ENCODE measurements at places on chromosomes 2 and 18.
A peak's percentile ranks its signal among the peaks of the same experiment; 100 is the strongest.

- peak; percentile 11 for DNase-seq
These were observed 46.8 kb downstream of the EPG5 start for GRCh38 chr18:45920367-45920766.

GRCh38 chr2:191571163-191571769 is 106.7 kb upstream of the NABP1 start:
- no peak for DNase-seq

DNA sequence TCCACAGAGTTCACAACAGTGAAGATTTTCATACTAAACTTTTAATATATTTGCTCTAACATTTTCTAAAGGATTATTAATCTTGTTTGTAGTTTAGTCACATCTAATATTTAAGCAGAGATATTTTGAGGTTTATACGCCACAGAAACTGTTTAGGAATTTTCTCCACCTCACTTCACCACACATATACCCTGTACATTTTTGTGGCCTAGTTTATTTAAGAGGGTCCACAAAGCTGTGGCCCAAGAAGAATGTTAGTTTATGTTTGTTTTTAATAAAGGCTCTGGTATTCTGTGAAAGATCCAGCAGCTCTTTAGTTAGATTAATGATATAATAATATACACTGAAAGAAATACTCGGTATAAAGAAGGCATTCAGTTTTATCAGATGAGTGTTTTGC is 132.7 kb upstream of the TTC27 start:
- DNase-seq: no peak

- DNase-seq: no peak
These were observed 128.1 kb upstream of the PDE1A start for GRCh38 chr2:182554950-182555349.

- DNase-seq: no peak
These were observed 261.0 kb downstream of the BCL2 start for GRCh38 chr18:63058521-63058920.

GRCh38 chr18:77145364-77145901 is 12.8 kb upstream of the MBP start:
- no peak for DNase-seq

DNA sequence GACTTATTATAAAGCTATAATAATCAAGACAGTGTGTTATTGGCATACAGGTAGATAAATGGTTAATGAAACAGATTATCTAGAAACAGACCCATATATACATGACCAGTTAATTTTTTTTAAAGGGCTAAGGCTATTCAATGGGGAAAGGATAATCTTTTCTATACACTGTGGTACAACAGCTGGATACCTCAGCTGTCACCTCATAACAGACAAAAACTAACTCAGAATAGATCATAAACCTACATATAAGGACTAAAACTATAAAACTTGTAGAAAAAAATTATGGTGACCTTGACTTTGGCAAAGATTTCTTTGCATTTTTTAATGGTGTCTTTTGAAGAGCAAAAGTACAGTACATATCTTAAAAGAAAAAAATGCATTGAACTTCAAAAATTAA is 30.2 kb downstream of the MAP3K2 start:
- no peak for DNase-seq

DNA sequence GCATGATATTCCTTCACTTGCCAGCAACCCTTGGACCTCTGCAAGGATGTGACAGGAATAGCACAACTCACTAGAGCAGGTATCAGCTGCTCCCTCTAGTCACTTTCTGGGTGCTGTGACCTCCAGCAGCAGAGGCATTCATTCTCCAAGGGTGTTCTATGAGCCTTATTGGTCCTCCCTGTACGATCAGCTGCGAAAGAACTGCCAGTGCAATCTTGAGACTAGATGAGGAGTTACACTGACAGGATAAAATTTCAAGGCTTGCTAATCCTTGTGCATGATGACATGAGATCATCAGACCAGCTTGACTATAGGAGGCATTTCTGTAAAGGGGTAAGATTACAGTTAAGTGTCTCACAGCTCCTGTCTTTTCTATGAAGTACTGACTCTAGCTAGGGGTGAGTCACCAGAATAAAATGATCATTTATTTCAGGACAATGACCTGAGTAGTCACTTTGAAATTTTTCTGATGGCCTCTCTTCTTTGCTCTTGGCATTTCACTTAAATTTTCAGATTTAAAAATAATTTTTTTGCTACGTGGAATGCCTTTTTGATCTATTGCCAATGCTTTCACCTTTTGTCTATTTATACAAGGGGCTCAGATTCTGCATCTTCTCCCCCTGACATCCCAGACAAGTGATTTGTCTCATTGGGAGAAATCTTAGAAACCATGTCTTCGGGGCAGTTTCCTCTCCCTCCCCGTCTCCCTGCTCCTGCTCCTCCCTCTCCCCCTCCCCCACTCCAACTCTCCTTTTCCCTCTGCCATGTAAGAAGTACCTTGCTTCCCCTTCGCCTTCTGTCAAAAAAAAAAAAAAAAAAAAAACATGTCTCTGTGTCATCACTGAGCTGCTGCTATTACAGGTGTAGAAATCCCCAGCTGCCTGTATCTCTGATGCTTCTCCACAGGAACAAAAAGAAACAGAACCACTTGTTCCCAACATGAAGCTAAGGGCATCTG is 49.2 kb upstream of the FRZB start:
- DNase-seq: no peak

- DNase-seq: peak; percentile 4
These were observed 537.4 kb downstream of the CPS1 start for GRCh38 chr2:211093743-211094303.

DNA sequence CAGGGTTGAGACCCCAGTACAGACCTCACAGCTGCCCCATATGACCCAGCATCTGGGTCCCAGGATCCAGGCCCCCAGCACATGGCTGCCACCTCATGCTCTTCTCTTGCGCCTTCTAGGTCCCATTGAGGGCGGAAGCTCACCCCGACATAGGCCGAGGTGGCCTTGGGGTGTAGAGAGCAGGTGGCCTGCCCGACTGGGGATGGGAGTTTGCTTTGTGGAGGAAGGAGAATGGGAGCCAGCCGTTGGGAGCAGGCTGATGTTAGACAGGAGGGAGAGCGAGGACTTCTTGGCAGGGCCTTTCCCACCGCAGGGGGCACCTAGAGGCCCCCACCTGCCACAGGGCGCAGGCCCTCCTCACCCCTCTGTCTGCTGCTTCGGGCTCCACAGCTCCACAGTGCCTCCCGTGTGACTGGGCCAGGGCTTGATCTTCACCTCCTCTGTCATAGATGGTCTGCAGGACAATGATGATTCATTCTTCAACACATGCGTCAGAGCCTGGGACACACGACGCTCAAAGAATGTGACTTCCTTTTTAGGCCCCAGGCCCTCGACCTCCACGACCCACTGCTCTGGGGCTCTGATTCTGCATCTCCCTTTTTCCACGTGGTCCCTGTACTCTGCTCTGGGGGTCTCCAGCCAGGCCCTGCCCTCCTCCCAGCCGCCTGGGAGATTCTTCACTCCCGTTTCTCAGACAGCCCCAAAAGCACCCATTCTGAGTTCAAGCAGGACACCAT is 86.6 kb upstream of the ODC1 start:
- no peak for DNase-seq

DNA sequence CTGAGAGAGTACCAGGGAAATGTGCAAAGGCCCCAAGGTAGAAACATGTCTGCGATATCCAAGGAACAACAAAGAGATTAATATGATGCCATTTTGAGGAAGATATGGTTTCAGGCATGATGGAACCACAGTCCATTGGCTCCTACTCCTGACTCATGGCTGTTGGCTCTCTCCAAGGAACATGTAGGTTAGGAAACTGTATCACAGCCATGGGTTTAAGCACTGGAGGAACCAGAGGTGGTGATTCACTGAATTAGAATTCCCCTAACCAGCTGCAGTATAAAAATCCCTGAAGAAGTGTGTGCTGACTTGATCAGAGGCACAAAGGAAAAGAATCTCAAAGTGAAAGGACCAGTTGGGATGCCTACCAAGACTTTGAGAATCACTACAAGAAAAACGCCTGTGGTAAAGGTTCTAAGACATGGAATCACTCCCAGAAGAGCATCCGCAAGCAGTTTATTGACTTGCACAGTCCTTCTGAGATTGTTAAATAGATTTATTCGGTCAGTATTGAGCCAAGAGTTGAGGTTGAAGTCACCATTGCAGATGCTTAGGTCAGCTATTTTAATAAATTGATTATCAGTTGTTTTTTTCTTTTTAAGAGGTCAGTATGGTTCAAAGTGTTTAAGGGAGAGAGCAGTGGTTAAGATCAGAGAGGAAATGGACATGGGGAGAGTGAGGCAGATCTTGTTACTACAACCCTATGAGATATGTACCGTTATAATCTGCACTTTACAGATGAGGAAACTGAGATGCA is 110.7 kb upstream of the OTX1 start:
- no peak for DNase-seq

Measured in LoVo (cell line).